ENCODE measurements at places on chromosomes 2 and 18.

GRCh38 chr2:30503695-30504052, 56.6 kb downstream of the LCLAT1 start:
- DNase-seq = no peak

DNA sequence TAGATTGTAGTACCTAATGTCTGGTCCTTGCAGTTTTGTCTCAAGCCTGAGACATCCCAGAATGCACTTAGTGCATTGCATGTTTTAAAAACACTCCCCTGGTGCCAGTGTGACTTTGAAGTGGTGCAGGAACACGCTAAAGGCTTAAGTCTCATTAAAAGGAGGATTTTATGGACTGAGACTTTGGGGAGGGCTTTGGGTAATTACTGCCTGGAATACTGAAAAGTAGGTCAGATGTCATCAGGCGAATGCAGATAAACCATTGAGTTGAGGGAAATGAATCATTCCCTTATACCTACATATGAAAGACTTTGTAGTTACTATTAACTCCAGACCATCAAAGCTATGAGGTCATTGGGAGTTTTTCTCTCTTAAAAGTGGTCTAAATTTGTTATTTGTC, 3.0 kb upstream of the OSBPL1A start:
- DNase-seq = no peak

DNA sequence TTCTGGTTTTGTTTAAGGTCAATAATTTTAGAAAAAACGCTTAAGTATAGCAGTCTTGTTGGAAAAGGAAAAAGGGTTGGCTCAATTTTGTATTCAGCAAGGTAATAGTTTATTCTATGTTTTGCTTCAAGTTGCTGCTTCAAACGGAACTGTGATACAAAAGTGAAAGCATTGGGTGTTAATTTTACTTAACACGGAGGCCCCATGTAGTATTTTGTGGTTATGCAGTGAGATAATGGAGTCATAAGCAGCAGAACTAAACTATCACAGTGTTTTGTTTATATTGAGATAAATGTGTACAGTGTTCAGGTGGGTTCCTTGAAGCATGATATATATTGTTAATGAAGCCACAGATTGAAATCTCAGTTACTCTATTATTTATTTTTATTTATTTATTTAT, 67.0 kb upstream of the LYPD6B start:
- no peak for DNase-seq

GRCh38 chr18:27062802-27063201, 122.3 kb downstream of the CHST9 start:
- DNase-seq = no peak

Measured in CD4-positive, alpha-beta T cell treated with Interleukin-17A for 4 hours (primary cell).